ENCODE measurements at places on chromosomes 7 and 10. TPM values are rescaled to one million over a fixed set of nuclear protein-coding genes. Genes with fewer than 3 reads are reported as not detected.

ASB13 gene
- total RNA-seq, result 9.7 TPM

FRAT1 gene
- total RNA-seq, result 0.83 TPM

OR2A5 gene
- not detected for total RNA-seq

WNT16 gene
- 1.6 TPM for total RNA-seq

PBLD gene
- 2.8 TPM for total RNA-seq

ELN gene
- total RNA-seq, result 385 TPM

HHEX gene
- total RNA-seq, result 7.7 TPM

SYNPO2L gene
- total RNA-seq, result not detected

HTR5A gene
- not detected for total RNA-seq

IL6 gene
- total RNA-seq, result 32.2 TPM

CHRM2 gene
- not detected for total RNA-seq

NOS3 gene
- total RNA-seq, result 0.53 TPM

GSAP gene
- 1.4 TPM for total RNA-seq

MCM10 gene
- 0.35 TPM for total RNA-seq

AKR1C8 gene
- total RNA-seq, result not detected

TSPAN12 gene
- total RNA-seq, result 2.0 TPM

CRYGN gene
- total RNA-seq, result not detected
